ENCODE measurements at places on chromosomes 7 and 10.

DNA sequence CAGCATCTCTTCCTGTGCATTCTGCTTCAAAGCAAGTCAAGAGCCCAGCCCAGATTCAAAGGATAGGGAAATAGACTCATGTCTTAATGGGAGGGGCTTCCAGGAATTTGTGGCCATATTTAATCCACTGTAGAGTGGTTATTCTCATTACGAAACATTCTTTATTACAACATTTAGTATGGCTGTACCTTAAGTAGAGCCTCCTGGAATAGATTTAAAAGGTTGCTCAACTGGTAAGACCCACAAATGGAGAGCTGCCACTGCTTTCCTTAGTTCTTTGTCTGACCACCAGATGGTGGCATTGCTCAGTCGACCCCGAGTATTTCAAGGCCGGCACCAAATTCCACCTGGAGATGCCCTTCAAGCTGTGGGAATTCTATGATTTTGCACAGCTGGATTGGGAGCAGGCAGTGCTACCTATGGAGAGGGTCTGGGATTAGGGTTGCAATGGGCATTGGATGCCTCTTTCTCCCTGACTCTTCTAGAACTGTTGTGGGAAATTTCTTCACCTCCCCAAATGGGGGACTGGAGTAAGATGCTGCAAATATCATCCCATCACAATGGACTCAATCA, 102.2 kb downstream of the RBM20 start:
- DNase-seq: peak; percentile 73

DNA sequence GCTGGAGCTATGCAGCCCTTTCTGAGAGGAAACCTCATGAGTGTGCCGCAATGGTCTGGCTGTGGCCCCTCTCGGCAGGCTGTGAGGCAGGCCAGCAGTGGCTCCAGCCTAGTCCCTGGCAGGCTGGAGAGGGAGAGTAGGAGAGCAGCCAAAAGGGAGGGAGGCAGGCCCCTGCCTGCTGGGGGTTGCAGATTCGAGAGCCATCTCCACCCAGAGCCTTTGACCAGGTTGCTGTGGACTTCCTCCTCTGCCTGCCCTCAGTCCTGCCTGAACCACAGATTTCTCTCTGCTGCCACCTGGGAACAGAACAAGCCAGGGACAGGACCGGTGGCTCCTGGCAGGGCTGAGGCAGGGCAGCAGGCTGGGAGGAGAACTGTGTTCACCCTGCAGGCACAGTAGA, 13.9 kb downstream of the PAX2 start:
- DNase-seq: peak; percentile 54

DNA sequence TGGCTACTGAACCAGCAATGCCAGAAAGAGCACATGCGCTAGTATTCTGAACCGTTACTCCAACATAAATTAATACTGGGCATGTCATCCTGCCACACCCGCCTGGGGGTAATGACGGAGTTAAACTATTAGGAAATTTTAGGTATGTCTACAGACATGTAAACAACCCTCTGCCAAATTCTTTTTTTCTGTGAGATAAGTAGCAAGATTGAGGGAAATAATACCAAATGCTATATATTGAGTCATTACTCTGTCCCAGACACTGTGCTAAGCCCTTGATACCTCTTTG, 7.4 kb downstream of the LSMEM1 start:
- no peak for DNase-seq

DNA sequence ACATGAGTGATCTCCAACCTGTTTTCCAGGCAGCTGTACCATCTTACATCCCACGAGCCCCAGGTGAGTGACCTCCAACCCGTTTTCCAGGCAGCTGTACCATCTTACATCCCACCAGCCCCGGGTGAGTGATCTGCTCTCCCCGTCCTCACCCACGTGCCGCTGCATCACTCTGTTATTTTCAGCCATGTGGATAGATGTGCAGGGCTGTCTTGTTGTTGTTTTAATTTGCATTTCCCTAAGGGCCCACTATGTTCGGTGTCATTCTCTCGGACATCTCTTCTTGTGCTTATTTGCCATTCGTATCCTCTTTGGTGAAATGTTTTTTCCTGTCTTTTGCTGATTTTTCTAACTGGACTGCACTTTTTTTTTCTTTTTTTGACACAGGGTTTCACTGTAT, 17.9 kb upstream of the LARP4B start:
- DNase-seq: no peak

DNA sequence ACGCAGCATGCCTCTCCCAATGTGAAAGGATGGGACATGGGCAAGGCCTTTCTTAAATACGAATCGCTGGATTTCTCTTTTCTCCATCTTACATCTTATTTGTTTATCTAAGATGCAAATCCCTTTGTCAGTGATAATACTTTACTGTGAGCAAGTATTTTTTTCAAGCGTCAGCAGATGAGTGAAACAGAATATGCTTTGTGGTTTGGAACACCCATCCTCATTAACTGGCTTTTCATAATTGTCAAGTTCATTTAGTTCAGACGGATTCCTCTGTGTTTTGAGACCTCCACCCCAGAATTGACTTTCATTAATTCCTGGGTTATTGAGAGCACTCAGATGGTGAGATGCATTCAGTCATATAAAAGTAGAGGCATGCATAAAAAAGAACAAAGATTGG, 149.8 kb downstream of the NSUN6 start:
- no peak for DNase-seq

DNA sequence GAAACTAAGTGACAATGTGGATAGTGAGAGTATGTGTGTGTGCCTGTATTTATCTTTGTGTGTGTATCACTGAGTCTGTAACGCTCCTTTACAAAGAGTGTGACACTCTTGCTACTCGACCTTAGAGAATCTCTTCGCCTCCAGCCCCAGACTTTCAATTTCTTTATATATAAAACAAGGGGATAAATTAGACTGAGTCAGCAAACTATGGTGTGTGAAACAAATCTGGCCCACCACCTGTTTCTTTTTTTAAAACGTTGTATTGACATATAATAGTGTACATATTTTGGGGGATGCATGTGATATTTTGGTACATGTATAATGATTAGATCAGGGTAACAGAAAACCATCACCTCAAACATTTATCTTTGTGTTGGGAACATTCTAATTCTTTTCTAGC, 240.5 kb downstream of the KCNMA1 start:
- DNase-seq: no peak

DNA sequence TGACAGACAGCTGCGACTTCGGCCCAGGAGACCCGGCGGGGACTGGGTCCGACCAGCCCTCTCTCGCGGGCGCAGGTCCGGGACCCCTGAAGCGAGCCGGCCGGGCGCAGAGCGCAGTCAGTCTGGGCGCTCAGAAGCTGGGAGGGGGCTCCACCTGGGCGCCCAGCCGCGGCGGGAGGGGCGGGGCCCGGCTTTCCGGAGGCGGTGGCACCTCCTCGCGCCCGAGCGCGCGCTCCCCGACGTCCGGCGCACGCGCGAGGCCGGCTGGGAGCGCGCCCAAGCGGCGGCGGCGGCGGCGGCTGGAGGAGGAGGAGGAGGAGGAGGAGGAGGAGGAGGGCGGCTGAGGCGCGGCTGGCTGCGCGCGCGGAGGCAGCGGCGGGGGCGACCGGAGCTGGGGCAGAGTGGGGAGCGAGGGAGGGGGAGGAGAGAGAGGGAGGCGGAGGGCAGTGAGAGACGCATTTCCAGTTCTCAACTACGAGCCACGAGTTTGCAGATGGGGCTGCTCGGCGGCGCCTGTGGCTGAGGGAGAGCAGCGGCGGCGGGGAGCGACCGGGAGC, at the start of gene PALS2:
Gene PALS2, plus strand, starts transcription at position 456 of the 557 bp plus-strand sequence. CDS start 50,216 bp downstream, outside the sequence.
- DNase-seq: peak; percentile 84

GRCh38 chr10:14507781-14508180, 177.1 kb upstream of the FRMD4A start:
- DNase-seq: no peak

- DNase-seq: no peak
Observed at GRCh38 chr7:75624134-75624832, 114.5 kb downstream of the HIP1 start.

GRCh38 chr7:113301141-113301540, 182.8 kb upstream of the SMIM30 start:
- no peak for DNase-seq

- no peak for DNase-seq
Observed at GRCh38 chr7:77797734-77798393, 370 bp downstream of the TMEM60 start.

- DNase-seq: no peak
Observed at GRCh38 chr10:110840225-110840922, 31.4 kb upstream of the PDCD4 start.

All from H9 (cell line).